T-helper 2 cell (primary cell): ENCODE measurements at places on chromosomes 12 and 14.

DNA sequence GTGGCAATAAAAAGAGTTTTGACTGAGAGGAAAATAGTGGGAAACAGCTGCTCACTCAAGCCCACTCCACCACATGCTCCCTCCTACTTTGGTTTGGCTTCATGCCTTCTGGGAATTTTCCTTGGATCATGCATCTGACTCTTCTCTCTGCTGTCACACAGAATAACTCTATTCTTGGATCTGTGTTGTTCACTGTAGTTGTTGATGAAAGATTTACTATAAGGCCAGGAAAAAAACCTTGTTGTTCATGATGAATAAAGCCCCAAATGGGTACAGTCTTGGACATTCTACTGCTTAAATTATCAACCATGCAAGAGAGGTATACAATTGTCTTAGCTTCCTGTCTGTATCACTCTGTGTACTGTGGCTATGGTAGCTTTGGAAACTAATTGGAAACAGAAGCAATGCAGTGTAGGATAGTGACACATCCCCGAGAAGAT is 70.5 kb downstream of the TMX1 start:
- no peak for DNase-seq

- DNase-seq: no peak
Measured at GRCh38 chr12:11758510-11759493, 109.3 kb downstream of the ETV6 start.

DNA sequence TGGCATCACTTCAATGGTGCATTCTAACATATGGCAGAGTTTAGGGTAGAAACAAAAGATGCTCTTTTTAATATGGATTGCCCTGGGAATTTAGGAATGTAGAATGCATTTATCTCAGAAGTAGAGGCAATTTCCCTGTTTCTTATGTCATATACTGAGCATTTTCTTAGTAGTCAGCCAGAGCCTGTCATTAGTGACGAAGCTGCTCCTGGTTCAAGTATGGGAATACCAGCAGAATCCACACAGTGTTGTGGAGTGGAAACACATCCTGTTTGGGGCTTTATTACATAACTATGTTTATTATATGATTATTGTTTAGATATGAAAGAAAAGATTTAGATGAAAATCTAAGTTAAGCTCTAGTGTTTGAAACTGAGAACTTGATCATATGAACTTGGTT is 12.2 kb downstream of the CIPC start:
- DNase-seq: no peak

GRCh38 chr14:20332431-20332787 is 670 bp downstream of the CCNB1IP1 start:
- no peak for DNase-seq

DNA sequence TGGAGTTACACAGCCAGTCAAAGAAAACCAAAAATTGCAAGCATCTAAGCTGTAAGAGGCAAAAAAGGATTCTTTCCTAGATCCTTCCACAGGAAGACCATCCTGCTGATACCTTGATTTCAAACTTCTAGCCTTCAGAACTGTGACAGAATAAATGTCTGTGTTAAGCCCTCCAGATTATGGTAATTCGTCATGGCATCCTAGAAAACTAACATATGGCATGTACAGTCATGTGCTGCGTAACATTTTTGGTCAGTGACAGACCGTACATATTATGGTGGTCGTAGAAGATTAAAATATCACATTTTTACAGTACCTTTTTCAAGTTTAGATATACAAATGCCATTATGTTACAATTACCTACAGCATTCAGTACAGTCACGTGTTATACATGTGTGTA is 660.9 kb upstream of the LMO3 start:
- DNase-seq: no peak

DNA sequence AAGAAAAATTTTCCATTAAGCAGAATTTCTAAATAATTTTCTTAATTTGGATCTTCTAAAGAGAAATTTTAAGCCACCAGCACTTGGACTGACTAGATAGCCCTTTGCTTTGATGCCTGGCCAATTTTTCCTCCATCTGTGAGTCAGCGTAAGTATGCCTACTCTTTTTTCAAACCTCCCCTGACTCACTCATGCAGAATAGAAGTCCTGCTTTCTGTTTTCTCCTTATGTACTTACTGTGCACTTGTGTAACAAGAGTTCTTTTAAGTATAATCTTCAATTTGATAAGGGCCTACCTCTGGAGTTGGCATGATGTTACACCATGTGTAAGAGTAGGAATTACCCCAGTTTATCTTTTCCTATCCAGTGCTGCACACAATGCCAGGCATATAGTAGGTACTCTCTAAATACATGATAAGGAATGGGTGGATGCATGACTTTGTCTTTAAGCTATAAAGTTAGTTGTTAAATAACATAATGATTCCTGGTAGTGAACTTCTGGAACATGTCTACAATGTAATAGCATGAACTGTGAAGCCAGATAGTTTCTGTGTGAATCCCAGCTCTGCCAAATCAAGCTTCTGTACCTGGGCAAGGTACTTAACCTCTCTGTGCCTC is 329.6 kb downstream of the TMTC2 start:
- no peak for DNase-seq

GRCh38 chr14:94395888-94396574 is 7.6 kb upstream of the SERPINA1 start:
- DNase-seq: no peak

DNA sequence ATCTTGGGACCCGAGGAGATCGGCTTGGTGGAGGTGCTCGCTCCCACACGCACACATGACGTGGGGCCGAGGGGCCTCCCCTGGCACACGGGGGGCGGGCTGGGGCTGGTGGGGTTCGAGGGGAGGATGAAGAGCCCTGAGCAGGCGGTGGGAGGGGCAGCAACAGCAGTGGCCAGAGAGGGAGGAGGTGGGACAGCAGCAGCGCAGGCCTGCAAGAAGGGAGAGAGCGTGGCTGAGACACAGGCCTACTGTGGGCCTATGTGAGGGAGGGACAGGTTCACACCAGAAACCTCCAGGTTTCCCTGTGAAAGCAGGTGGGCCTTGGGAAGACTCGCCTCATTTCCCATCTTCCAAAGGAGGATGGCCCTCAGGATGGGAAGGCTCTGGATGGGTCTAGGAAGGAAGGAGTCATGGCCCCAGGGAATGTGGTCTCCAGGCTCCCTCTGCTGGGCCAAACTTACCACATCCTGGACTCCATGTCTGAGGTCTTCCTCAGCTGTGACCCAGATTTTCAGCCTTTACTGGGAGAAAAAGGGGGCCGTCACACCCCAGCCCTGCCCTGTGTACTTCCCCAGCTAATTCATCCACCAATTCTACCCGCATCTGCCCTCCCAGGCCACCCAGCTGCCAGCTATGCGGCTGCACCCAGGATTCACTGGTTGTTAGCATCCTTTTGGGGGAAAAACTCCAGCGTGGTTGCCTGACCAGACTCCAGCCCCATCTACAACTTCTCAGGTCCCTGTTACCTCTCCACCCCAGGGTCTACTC is 2.8 kb downstream of the PIANP start:
- no peak for DNase-seq

GRCh38 chr14:33756833-33757232 is 194.0 kb downstream of the EGLN3 start:
- no peak for DNase-seq

GRCh38 chr14:22381408-22381760 is 207.6 kb downstream of the DAD1 start:
- DNase-seq: no peak

GRCh38 chr14:54197369-54197768 is 199.4 kb upstream of the CDKN3 start:
- no peak for DNase-seq

- no peak for DNase-seq
Measured at GRCh38 chr12:129984106-129984505, 80.3 kb upstream of the TMEM132D start.

- no peak for DNase-seq
Measured at GRCh38 chr12:116882742-116883141, 1.5 kb upstream of the HRK start.
